ENCODE measurements at places on chromosomes 11 and 22.

DNA sequence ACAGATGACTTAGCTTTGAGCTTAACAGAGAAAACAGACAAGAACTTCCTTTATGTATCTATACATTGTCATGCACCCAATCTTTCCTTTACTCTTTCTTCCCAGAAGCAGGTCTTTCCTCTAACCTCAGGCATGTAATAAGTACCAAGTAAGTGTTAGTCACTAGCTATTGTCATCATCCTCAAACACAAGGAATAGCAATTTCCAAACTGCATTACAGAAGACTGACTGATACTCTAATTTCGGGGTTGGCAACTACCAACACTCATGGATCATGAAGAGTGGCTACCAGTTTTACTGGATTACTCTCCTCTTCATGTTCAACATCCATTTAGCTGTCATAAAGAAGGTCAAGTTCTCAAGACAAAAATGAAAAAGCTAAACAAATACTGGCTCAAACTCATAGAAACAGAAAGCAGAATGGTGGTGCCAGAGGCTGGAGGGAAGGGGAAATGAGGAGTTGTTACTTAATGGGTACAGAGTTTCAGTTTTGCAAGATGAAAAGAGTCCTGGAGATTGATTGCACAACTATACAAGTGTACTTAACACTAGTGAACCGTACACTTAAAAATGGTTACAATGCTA, 111.6 kb downstream of the SIK3 start:
- DNase-seq, result no peak

- DNase-seq, result no peak
Observed at GRCh38 chr11:624705-625635, at the start of gene CDHR5. Gene CDHR5, minus strand, starts transcription at chr11:624955. Its CDS starts 53 bp downstream, at chr11:624902.

GRCh38 chr22:33757802-33758483, 162.3 kb downstream of the LARGE1 start:
- DNase-seq, result no peak

DNA sequence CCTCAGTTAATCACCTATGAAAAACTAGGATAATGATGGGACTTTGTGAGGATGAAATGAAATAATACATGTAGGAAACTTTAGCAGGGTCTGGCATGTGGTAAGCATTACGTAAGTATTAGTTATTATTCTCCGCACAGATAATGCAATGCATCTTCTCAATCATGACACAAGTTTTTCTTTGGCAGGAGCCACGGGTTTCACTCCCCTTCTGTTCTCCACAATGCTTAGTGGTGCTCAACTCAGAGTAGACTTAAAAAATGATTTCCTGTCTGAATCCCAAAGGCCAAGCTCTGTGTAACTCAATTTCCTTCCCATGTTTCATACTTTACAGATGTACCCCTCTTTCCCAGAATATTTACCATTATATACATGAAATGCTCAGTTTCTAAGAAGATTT, 82.9 kb downstream of the CCDC34 start:
- DNase-seq, result no peak

DNA sequence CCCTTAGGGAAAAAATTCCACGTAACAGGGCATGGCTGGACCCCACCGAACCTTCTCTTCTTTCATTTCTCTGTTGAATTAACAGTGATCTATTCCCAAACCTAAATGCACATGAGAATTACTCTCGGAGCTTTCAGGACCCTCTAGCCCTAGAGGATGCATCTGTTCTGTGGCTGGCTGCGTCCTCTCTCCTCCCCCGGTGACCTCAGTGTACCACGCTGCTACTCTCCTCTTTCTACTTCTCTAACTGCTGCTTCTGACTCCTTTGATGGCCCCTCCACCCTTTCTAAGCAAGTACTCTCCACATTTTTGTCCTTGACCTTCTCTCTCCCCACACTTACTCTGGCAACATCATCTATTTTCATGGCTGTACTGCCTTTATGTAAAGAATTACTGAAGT, 12.1 kb upstream of the APOA1 start:
- no peak for DNase-seq

- DNase-seq, result no peak
Observed at GRCh38 chr11:120385110-120385509, 48.9 kb downstream of the ARHGEF12 start.

- DNase-seq, result no peak
Observed at GRCh38 chr11:47107744-47108143, 68.9 kb downstream of the ARFGAP2 start.

DNA sequence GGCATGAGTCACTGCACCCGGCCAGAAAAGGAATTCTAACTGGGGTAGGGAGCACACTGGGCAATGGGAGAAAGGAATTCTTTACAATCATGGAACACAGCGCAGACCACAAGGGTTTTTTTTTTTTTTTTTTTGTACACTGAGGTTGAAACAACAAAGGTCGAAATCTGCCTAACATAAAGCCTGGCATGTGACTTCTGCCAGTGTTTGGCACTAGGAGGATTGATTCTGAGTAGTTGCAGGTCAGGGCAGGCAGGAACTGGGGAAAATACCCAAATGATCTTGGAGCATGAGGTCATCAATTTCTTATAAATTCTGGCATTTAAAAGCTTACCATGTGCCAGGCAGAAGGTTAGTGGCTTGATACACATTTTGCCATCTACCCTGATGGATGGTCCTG, 202.0 kb upstream of the SNX19 start:
- no peak for DNase-seq

- no peak for DNase-seq
Observed at GRCh38 chr22:42691440-42691839, 29.2 kb downstream of the A4GALT start.

GRCh38 chr11:17558025-17558780, 11.1 kb downstream of the OTOG start:
- no peak for DNase-seq

DNA sequence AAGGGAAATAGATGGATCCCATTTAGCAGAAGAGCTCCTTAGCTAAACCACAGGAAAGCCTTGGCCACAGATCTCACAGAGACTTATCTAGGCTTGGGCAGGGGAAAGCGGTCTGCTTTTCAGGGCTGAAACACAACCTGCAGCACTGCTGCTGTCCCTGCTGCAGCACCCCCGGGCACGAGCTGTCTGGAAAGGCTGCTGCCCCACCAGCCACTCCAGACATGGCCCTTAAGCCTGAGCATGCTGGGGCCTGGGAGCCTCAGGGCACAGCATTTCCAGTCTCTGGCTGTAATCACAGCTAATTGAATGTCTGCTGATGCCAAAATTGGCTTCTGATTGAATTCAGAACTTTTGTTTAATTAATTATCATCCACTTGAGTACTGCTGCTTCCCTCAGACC, 115.0 kb downstream of the TMPRSS5 start:
- DNase-seq, result no peak

GRCh38 chr11:78031629-78032028, 8.6 kb upstream of the KCTD14 start:
- no peak for DNase-seq

- DNase-seq, result no peak
Observed at GRCh38 chr11:11531131-11531908, 90.5 kb downstream of the GALNT18 start.

GRCh38 chr22:49935561-49935960, 17.1 kb downstream of the CRELD2 start:
- DNase-seq, result no peak

- no peak for DNase-seq
Observed at GRCh38 chr22:17804331-17805080, 30.2 kb upstream of the BID start.
